ENCODE measurements at places on chromosomes 3 and 15. TPM values are rescaled to one million over a fixed set of nuclear protein-coding genes. Genes with fewer than 3 reads are reported as not detected.

DNA sequence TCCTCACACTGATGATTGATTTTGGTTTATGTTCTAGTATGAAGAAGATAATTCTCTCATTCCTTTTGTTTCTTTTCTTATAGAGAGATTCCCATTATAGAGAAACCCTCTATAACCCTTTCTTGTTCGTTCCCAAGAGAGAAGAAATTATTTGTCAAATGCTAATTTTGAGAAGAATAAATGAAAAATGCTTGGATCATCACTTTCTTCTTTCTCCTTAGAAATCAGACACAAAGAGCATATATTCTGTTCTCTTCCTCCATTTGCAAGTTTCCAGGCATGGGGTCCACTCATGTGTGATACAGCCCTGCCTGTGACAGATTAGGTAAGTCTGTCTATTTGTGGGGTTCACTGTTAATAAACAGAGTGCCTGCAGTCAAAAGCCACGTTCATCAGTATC lies 222.6 kb upstream of the NECTIN3 start:
- no peaks in the 10 kb centered on the region for H3K27me3 ChIP-seq
- H3K4me1 ChIP-seq: no peaks in the 10 kb centered on the region
- no peaks in the 10 kb centered on the region for H3K36me3 ChIP-seq
- H3K4me3 ChIP-seq: no peak overlapping the region

GRCh38 chr15:62850318-62850717 lies 192.2 kb upstream of the TPM1 start:
- H3K4me3 ChIP-seq: no peak overlapping the region
- H3K4me1 ChIP-seq: no peaks in the 10 kb centered on the region
- DNase-seq: no peak
- no peaks in the 10 kb centered on the region for H3K36me3 ChIP-seq
- H3K27ac ChIP-seq: no peak overlapping the region
- H3K27me3 ChIP-seq: no peaks in the 10 kb centered on the region

DNA sequence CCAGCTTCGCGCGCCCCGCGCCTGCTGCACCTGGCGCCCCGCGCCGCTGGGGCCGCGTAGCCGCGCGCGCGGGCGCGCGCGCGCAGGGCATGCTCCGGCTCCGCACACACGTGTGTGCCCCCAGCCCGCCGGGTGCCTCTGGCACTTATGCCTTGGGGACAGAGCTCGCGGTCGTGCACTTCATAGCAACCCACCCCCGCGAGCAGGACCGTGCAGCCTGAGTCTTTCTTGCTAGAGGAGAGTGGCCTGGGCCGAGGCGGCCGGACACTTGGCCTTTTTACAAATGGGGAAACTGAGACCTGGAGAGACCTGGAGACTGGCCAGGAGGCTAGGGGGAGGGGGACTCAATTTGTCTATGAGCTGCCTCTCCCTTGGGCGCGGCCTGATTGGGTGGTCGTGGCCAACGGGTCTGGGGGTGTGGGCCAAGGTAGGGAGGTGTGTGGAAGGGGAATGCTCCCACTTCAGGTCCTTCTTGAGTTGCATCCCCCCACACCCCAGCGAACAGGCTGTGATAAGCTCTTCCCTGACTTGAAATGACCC lies 562 bp downstream of the NBEAL2 start:
- peak overlapping the region; percentile 54 for H3K4me3 ChIP-seq
- H3K27ac ChIP-seq: no peak overlapping the region
- H3K4me1 ChIP-seq: peaks cover 39% of the 10 kb centered on the region
- DNase-seq: no peak
- no peaks in the 10 kb centered on the region for H3K27me3 ChIP-seq
- H3K36me3 ChIP-seq: no peaks in the 10 kb centered on the region

- no peak overlapping the region for H3K4me3 ChIP-seq
- H3K27me3 ChIP-seq: no peaks in the 10 kb centered on the region
- H3K36me3 ChIP-seq: no peaks in the 10 kb centered on the region
- H3K4me1 ChIP-seq: no peaks in the 10 kb centered on the region
- DNase-seq: no peak
Measured at GRCh38 chr3:141352262-141352984, 15.9 kb upstream of the ZBTB38 start.

DNA sequence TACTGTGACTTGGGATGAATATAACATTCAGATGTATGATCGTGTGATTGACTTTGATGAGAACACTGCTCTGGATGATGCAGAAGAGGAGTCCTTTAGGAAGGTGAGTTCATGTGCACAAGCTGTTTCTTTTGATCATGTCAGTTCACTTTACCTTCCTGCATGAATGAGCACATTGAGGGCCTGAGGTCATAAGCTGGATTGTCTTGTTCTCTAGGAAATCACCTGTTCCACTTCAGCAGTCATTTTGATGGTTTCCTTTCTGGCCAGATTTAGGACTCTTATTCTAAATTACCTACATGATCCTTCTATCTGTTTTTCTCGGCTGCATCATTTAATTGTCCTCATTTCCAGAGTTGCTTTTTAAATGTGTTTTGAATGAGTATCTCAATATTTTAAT lies 4.1 kb downstream of the RCN2 start:
- DNase-seq: peak; percentile 85
- no peaks in the 10 kb centered on the region for H3K27me3 ChIP-seq
- H3K4me1 ChIP-seq: peaks cover 26% of the 10 kb centered on the region
- H3K36me3 ChIP-seq: peaks cover 25% of the 10 kb centered on the region
- peak overlapping the region; percentile 57 for H3K27ac ChIP-seq

- H3K4me1 ChIP-seq: no peaks in the 10 kb centered on the region
- no peak overlapping the region for H3K27ac ChIP-seq
- no peaks in the 10 kb centered on the region for H3K36me3 ChIP-seq
- no peaks in the 10 kb centered on the region for H3K27me3 ChIP-seq
- no peak for DNase-seq
- H3K4me3 ChIP-seq: no peak overlapping the region
Measured at GRCh38 chr3:168877899-168878298, 782.2 kb upstream of the GOLIM4 start.

GRCh38 chr3:81592101-81592500 lies 169.3 kb downstream of the GBE1 start:
- H3K4me1 ChIP-seq: no peaks in the 10 kb centered on the region
- no peak overlapping the region for H3K27ac ChIP-seq
- DNase-seq: no peak
- no peak overlapping the region for H3K4me3 ChIP-seq
- no peaks in the 10 kb centered on the region for H3K36me3 ChIP-seq

DNA sequence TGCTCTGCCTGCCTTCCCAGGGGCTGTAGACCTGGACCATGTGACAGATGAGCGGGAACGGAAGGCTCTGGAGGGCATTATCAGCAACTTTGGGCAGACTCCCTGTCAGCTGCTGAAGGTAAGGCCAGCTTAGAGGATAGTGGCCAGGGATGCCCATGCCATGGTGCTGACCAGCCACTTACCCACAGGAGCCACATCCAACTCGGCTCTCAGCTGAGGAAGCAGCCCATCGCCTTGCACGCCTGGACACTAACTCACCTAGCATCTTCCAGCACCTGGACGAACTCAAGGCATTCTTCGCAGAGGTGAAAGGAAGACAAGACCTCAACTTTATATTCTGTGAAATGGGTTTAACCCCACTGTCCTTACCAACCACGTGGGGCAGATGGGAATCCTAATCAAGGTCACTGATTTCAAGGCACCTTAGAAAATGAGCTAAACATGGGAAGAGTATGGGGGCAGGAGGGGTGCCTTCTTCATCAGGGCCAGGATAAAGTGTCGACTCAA lies 26.7 kb downstream of the NBEAL2 start:
- peaks cover 6% of the 10 kb centered on the region for H3K4me1 ChIP-seq
- H3K4me3 ChIP-seq: no peak overlapping the region
- H3K36me3 ChIP-seq: no peaks in the 10 kb centered on the region
- H3K27me3 ChIP-seq: no peaks in the 10 kb centered on the region

GRCh38 chr3:61564395-61565059 lies 3.2 kb downstream of the PTPRG start:
- peaks cover 3% of the 10 kb centered on the region for H3K4me1 ChIP-seq
- H3K27me3 ChIP-seq: peaks cover 3% of the 10 kb centered on the region
- no peaks in the 10 kb centered on the region for H3K36me3 ChIP-seq
- H3K27ac ChIP-seq: no peak overlapping the region

- H3K27me3 ChIP-seq: no peaks in the 10 kb centered on the region
- H3K36me3 ChIP-seq: peaks cover 18% of the 10 kb centered on the region
- no peak overlapping the region for H3K27ac ChIP-seq
- no peak overlapping the region for H3K4me3 ChIP-seq
Measured at GRCh38 chr15:63264688-63265293, 12.6 kb upstream of the APH1B start.

DNA sequence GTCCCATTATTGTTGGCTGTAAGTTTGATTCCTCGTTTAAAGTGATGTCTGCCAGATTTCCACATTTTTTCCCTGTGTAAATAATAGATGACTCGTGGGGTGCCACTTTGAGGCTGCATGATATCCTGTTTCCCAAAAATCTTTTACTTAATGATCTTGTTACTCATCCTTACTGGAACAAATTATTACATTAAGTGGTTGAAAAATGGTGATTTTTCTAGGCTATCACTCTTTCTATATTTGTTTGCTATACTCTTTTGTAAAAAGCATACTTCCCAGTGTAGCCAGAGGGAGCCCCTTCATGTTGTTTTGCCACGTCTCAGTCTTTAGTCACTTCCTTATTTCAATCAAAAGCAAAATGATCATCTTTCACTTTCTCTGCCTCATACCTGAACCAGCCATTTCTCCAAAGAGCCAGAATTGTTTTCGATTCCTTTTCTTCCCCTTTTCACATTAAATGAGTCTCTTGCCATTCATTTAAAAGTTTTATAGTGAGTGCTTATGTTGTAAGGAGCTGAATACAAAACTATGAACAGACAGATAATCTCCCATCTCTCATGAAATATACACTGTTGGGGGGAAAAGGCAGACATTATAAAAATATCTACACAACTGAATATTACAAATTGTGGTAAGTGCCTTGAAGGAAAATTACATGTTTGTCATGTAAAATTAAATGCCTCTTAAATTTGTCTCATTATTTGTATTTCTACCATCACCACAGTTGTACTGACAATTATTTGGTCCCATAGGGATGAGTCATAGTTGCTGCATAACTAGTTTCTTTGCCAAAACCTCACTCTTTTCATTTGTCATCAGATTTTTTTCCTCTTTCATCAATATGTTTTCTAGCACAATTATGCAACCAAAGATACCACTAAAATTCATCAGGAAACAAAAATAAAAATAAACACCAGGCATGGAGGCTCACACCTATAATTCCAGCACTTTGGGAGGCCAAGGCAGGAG lies 41.5 kb downstream of the ADGRG7 start:
- peak; percentile 66 for DNase-seq
- H3K27ac ChIP-seq: peak overlapping the region; percentile 52
- peaks cover 8% of the 10 kb centered on the region for H3K4me1 ChIP-seq

DNA sequence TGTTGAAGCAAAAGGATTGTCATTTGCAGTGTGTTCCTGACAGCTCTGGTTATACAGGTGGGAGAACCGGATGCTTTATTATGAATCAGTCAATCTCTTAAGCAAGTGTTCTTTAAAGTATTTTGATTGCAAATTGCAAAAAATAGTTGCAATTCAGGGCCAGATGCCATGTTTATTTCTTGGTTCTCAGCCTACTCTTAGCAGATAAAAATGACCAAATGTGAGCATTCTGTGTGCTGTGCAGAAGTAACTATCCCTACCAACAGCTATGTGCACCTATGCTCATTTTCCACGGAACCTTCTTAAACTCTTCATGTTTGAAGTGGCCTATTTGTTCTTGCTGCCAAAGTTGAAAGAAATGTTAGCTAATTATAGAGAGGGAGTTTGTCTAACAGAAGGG lies 262.3 kb upstream of the RASGRP1 start:
- H3K4me1 ChIP-seq: no peaks in the 10 kb centered on the region
- H3K27ac ChIP-seq: no peak overlapping the region
- DNase-seq: no peak
- no peaks in the 10 kb centered on the region for H3K36me3 ChIP-seq
- no peaks in the 10 kb centered on the region for H3K27me3 ChIP-seq

DNA sequence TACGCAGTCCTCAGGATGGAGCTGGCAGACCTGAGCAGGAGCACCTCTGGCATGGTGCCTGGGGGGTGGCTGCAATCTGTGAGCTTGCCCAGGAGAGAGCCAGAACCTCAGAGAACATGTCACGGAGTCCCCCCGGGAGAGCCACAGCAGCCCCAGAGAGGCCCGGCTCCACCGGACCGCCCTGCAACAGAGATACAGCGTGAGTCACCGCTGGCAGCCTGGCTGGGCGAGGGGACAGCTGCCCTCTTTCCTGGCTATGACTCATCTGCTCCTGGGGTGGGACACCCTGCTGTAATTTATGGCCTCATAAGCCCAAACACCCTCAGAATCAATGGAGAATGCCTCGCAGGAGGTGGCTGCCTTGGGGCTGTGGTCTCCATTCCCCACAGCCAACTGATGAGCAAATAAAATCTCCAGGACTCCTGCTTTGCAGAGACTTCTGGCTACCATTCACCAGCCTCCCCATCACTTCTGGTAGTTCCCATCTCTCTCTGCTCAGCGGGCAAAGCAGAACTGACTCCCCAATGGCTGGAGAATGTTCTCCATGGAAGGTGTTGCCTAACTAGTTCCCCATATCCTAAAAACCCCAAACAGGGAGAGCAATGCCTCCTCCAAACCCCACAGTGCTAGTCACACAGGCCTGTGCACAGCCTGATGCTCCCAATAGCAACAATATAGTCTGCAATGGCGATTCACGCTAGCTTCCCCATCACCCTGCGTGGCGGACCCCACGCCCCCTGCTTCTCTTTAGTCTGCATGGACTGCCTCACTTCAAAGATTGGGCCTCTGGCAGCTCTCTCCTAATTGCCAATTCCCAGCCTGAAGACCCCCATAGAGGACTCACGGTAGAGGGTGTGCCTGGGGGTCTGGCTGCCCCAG lies 21.6 kb downstream of the ACSBG1 start:
- H3K27me3 ChIP-seq: no peaks in the 10 kb centered on the region
- H3K4me3 ChIP-seq: no peak overlapping the region
- H3K27ac ChIP-seq: no peak overlapping the region
- H3K36me3 ChIP-seq: no peaks in the 10 kb centered on the region
- no peaks in the 10 kb centered on the region for H3K4me1 ChIP-seq
- DNase-seq: no peak

DNA sequence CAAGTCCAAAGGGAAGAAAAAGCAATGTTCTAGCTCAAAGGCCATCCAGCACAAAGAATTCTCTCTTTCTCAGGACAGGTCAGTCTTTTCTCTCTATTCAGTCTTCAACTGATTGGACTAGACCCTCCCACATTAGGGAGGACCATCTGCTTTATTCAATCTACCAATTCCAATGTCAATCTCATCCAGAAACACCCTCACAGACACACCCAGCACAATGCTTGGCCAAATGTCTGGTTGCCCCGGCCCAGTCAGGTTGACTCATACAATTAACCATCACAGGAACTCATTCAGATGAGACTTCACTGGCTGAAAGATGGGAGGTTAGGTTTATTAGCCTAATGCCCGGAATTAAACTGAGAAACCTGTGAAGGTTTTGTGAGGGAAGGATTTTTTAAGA lies 32.4 kb downstream of the ACAN start:
- no peak overlapping the region for H3K4me3 ChIP-seq
- H3K4me1 ChIP-seq: no peaks in the 10 kb centered on the region
- DNase-seq: no peak
- H3K36me3 ChIP-seq: no peaks in the 10 kb centered on the region
- H3K27ac ChIP-seq: no peak overlapping the region

KBTBD8 gene
- 32.6 TPM for total RNA-seq

MYO5C gene
- total RNA-seq: 4.5 TPM

SYNPR gene
- total RNA-seq: not detected

CYP11A1 gene
- total RNA-seq: not detected

DNAJC13 gene
- total RNA-seq: 51.1 TPM

SLC9A9 gene
- 18.7 TPM for total RNA-seq

TMEM212 gene
- total RNA-seq: not detected

MINAR1 gene
- total RNA-seq: 0.27 TPM

SLC51B gene
- total RNA-seq: not detected

All from B cell (primary cell).